Aorta (tissue), 5 donors: ENCODE measurements at places on chromosomes 2 and 18. TPM values are rescaled to one million over a fixed set of nuclear protein-coding genes. Genes with fewer than 3 reads are reported as not detected.

The DLX2 gene
- not detected for total RNA-seq

The FHL2 gene
- total RNA-seq = 60.4 TPM

The SLC35F5 gene
- total RNA-seq = 82.4 TPM

The RETSAT gene
- 29.5 TPM for total RNA-seq
